ELR (cell line): ENCODE measurements at places on chromosomes 1 and 21.

DNA sequence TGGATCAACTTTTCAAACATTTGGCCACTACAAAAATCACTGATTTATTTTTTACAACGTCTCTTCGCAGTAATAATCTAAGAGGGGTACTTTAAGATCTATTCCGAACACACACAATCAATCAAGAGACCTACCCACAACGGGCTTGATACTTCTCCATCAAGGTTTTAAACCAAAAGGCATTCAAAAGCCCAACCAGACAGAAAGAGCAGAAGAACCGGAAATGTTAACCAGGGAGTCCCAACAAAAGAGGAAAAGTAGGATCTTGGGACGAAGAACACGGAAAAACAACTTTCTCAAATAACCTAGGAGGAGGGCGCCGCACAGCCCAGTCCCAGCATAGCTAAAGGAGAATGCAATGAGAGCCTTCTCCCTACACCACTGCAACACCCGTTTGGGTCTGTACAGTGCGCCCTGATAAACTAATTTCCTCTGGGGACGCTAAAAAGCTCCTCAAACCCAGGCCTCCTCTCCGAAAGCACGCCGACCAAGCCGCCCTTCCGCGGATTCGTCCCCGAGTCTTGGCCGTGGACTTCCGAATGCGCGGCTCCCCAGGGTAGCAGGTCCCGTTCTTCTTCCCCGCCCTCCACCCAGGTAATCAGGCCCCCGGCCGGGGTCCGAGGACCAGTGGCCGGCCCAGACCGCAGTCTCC is 623 bp downstream of the RPL22 start:
- DNase-seq: no peak

DNA sequence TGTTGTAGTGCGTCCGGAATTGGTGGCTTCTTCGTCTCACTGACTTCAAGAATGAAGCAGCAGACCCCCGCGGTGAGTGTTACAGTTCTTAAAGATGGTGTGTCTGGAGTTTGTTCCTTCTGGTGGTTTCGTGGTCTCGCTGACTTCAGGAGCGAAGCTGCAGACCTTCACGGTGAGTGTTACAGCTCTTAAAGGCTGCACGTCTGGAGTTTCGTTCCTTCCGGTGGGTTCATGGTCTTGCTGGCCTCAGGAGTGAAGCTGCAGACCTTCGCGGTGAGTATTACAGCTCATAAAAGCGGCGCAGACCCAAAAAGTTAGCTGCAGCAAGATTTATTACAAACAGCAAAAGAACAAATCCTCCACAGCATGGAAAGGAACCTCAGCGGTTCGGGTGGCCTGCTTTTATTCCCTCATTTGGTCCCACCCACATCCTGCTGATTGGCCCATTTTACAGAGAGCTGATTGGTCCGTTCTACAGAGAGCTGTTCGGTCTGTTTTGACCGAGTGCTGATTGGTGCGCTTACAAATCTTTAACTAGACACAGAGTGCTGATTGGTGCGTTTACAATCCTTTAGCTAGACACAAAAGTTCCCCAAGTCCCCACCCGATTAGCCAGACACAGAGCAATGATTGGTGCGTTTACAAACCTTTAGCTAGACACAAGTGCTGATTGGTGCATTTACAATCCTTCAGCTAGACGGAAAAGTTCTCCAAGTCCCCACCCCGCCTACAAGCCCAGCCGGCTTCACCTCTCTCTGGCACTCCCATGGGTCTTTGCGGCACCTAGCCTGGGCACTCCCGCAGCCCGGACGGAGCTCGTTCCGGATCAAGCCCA is 49.6 kb upstream of the KRTAP19-8 start:
- DNase-seq: no peak

GRCh38 chr21:34201481-34201858 is 128.1 kb downstream of the MRPS6 start:
- no peak for DNase-seq

- DNase-seq: no peak
Measured at GRCh38 chr1:87186346-87186745, 142.3 kb upstream of the LMO4 start.

GRCh38 chr1:97138515-97139032 is 417.0 kb downstream of the PTBP2 start:
- DNase-seq: no peak

DNA sequence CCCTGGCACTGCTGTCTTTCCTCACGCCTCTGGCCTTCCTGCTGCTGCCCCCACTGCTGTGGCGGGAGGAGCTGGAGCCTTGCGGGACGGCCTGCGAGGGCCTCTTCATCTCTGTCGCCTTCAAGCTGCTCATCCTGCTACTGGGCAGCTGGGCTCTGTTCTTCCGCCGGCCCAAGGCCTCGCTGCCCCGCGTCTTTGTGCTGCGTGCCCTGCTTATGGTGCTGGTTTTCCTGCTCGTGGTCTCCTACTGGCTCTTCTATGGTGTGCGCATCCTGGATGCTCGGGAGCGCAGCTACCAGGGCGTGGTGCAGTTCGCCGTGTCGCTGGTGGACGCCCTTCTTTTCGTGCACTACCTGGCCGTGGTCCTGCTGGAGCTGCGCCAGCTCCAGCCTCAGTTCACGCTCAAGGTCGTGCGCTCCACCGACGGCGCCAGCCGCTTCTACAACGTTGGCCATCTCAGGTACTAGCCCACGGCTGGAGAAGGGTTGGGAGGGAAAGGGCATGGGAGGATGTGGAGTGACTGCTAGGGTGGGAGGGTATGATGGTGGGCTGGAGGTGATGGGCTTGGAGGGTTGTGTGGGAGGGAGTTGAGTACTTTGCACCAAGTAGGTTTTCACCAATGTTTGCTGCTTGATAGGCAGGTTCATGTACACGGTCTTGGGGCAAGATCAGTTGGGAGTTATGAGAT is 18.9 kb downstream of the VANGL2 start:
- no peak for DNase-seq

- DNase-seq: no peak
Measured at GRCh38 chr1:43970502-43970901, 692 bp downstream of the DPH2 start.

DNA sequence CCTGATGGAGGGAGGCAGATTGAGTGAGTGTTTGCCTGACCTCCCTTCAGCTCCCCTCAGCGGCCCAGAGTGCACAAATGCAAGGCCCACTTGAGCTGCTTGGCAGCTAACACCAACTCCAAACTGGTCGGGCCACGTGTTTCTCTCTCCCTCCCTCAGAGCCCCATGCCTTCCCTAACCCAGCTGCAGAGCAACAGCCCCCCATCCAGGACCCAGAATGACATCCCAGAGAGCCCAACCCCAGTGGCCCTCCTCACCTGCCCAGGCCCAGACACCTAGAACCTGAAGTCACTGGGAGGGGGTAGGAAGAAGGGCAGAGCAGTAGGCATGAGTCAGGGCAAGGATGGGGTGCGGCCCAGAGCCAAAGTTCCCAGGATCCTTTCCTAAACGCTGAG is 789 bp upstream of the S100A14 start:
- no peak for DNase-seq

GRCh38 chr1:109732390-109732881 is 8.4 kb downstream of the GSTM3 start:
- no peak for DNase-seq

GRCh38 chr1:157202331-157202730 is 64.1 kb upstream of the ETV3 start:
- no peak for DNase-seq

DNA sequence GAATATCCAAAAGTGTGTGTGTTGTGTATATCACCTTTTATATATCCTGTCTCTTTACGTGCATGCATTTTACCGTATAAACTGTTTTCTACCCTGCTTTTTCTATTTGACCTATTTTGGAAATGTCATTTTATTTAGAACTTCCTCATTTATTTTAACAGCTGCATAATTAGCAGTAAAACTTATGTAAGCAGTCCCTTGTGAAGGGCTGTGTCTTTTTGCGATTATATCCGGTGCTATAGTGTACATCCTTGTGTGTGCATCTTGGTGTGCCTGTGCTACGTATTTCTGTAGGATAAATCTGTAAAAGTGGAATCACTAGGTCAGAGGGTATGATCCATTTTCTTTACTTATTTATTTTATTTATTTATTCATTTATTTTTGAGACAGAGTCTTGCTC is 7.2 kb downstream of the LGALS8 start:
- DNase-seq: no peak

GRCh38 chr21:33821503-33822322 is 93.9 kb downstream of the ATP5PO start:
- DNase-seq: no peak

DNA sequence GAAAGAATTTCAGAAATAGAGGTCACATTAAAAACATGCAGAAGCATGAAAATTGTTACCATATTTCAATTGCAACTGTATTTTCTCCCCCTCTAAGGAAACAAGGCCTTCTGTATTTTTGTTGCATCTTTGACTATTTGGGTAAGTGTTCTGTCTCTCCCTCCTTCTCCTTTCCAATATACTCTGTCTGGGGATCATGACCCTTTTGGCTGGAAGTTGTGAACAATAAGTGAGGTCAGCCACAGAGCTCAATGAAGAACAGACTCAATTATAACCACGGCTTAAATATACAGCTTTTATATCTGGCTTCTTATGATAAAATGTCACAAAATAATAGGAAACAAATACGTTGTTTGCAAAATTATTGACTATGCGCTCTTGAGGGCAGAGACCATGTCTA is 47.1 kb downstream of the SPAG17 start:
- no peak for DNase-seq
